ENCODE measurements at places on chromosomes 12 and 14. TPM values are rescaled to one million over a fixed set of nuclear protein-coding genes. Genes with fewer than 3 reads are reported as not detected.

DNA sequence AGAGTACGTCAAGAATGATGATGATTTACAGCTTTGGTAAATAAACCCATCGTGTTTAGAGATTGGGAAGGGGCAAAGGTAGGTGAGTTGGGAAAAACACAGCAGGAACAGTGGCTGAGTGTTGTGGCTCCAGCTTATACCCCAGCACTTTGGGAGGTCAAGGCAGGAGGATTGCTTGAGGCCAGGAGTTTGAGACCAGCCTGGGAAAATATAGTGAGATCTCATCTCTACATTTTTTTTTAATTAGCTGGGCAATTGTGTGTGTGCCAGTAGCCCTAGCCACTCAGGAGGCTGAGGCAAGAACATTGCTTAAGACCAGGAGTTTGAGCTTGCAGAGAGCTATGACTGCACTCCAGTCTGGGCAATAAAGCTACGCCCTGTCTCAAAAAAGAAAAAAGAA, 77.1 kb downstream of the RASSF9 start:
- no peak for DNase-seq

- no peak for DNase-seq
These were observed 17.7 kb downstream of the IRAK4 start for GRCh38 chr12:43776498-43776897.

GRCh38 chr12:104516821-104517220, 60.1 kb downstream of the CHST11 start:
- DNase-seq: no peak

Gene SOX5
- 49.1 TPM for total RNA-seq

DNA sequence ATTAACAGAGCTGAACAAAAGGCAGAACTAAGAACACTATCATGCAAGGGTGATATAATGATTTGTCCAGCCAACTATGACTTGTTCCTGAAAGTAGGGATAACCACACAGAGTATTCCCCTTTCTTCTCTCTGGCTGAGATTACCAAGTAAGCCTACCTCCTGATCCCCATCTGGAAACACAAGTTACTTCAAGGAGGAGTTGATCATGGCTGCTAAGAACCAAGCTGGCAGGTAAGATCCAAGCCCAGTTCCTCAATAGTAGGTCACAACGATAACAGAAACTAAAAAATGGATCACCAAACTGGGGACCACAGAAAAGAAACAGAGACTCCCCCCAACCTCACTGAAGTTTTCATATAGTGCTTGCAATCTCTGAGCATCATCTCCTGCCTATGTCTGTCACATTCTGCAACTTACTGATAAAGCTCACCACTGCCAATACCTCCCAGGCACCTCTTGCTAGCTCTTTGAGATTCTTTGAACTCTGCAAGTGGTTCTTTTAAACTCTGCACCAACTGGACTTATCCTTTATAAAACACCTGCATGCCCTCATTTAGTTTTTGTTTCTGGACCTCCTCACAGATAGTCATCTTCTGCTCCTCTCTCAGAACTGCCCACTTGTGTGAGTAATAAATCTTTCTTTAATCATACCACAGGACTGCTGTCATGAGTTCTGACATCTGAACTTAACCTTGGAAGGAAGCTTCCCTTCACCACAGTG, 76.6 kb downstream of the LRP6 start:
- no peak for DNase-seq

GRCh38 chr12:58860056-58860787, 60.1 kb downstream of the LRIG3 start:
- no peak for DNase-seq

DNA sequence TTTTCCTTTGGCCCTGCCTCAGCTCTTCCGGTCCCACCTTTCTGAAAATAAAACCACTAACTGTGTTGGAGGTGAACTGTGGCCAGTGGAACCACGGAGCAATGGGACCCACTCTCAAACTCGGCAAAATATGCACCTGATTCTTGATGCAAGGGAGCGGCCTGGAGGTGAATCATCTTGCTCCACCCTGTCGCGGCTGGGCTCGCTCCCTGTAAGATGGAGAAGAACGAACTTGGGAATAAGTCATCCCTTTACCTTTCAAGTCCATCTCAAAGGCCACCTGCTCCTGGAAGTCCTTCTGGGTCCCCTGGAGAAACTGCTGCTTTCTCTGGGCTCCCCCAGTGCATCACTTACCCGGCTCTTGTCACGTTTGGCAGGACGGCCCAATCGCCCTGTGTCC, 309.9 kb downstream of the BCL11B start:
- no peak for DNase-seq

GRCh38 chr12:84408936-84409335, 503.7 kb downstream of the SLC6A15 start:
- no peak for DNase-seq

DNA sequence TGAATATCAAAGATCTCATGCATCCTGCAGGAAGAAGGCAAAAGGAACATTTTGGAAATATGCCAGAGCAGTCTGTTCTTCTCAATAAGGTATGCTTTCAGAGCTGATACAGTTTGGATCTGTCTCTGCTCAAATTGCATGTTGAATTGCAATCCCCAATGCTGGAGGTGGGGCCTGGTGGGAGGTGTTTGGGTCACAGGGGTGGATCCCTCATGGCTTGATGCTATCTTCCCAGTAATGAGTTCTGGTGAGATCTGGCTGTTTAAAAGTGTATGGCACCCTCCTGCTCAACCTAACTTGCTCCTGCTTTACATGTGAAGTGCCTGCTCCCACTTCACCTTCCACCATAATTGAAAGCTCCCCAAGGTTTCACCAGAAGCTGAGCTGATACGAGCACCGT, 76.6 kb downstream of the RIN3 start:
- DNase-seq: no peak

GRCh38 chr12:100199347-100200149, 1.1 kb upstream of the ACTR6 start:
- DNase-seq: peak; percentile 66

Gene PMEL
- 6.3 TPM for total RNA-seq

- DNase-seq: no peak
These were observed 10.4 kb upstream of the GPR132 start for GRCh38 chr14:105075379-105076295.

GRCh38 chr12:119692997-119693396, 25.1 kb downstream of the PRKAB1 start:
- no peak for DNase-seq

DNA sequence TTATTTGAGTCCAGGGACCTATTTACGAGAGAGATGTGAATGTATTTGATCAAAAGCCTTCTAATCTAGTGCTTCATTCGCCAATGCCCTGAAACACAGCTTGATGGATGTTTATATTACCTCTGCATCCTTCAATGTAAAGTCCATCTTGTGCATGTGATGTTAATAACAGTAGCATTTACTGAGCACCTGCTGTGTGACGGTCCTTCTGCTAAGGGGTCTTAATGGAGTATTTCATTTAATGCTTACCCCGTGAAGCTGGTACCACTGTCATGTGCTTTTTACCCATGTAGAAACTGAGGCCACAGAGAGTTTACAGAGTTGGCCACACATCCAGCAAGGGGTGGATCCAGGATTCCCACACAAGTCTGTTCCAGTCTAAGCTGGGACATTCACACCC, 237.3 kb downstream of the ADGRD1 start:
- no peak for DNase-seq

Gene TEX52
- total RNA-seq: not detected

Gene HCAR1
- total RNA-seq: 0.62 TPM

Gene KRT6C
- not detected for total RNA-seq

Gene GALNT16
- total RNA-seq: 9.5 TPM

Gene ZNF839
- 16.5 TPM for total RNA-seq

Gene PTCSC3
- not detected for total RNA-seq
